ENCODE measurements at places on chromosomes 16 and 17.

- DNase-seq, result no peak
Measured at GRCh38 chr16:88058136-88058535, 106.9 kb downstream of the BANP start.

DNA sequence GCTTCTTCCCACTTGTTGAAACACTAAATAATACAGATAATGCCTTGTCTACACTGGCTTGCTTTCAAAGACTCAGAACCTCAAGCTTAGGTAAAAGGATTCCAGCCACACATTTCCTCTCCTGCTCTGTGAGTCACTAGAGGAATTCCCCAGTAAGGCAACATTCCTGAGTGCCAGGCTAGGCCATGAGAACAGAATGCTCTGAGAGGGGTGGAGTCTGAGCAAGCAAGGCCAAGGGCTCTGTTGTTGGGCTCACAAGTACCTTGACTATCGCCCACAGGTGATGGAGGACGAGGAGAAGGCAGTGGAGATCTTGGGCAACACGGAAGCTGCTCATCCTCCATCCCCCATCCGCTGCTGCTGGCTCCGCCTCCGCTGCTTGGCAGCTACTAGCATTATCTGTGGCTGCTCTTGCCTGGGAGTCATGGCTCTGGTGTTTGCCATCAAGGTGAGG, 6.7 kb upstream of the PHKG2 start:
- no peak for DNase-seq

DNA sequence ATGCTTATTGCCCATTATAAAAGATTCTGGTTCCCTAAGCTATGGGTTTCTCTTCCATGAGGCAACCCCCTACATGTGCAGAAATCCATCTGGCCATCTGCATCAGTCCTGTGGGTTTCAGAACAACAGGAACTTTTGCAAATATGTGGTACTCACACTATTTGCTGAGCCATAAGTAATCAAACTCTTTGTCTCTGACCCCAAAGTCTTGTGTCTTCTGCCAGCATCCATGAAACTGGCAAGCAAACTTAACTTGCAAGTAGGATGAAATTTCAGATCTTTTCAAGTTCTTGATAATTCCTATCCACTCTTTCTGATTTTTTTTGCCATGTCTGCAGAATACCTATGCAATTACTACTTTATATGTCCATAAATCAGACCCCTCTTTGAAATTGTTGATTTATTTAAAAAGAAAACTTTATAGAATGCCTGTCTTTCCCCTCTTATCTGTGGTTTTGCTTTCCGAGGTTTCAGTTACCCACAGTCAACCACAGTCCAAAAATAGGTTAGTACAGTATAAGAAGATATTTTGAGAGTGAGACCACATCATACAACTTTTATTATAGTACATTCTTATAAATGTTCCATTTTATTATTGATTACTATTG, 158.4 kb upstream of the IRX3 start:
- DNase-seq, result no peak

DNA sequence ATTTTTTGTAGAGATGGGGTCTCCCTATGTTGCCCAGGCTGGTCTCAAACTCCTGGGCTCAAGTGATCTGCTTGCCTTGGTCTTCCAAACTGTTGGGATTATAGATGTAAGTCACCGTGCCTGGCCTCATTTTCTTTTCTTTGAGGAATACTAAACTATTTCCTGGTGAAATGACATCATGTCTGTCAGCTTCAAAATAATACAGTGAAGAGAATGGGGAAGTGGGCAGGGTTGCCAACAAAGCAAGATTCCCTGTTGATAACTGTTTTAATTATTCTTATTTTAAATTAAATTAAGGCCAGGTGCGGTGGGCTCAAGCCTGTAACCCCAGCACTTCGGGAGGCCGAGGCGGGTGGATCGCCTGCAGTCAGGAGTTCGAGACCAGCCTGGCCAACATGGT, 21.1 kb downstream of the PIPOX start:
- DNase-seq, result no peak

GRCh38 chr16:58733248-58733670, 857 bp downstream of the GOT2 start:
- DNase-seq, result no peak

DNA sequence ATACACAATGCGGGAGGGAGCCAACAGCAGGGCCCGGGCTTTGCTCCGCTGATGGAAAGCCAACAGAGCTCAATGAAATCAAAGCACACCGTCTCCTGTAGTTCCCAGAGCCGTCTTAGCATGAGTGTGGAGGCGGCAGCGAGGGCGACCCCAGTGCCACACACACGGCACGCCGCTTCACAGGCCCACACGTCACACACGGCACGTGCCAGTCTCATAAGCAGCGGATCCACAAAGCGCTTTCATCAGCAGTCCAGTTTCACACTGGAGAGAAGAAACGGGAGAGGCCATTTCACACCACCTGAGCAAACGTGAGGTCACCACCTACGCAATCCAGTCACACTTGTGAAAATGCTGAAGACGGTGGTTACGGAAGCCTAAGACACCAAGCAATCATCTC, 34.8 kb downstream of the CYB5D2 start:
- DNase-seq, result no peak

- no peak for DNase-seq
Measured at GRCh38 chr17:12665263-12666210, at the start of gene MYOCD. MYOCD (plus strand) TSS chr17:12665890; CDS start chr17:12666189, 299 bp downstream.

DNA sequence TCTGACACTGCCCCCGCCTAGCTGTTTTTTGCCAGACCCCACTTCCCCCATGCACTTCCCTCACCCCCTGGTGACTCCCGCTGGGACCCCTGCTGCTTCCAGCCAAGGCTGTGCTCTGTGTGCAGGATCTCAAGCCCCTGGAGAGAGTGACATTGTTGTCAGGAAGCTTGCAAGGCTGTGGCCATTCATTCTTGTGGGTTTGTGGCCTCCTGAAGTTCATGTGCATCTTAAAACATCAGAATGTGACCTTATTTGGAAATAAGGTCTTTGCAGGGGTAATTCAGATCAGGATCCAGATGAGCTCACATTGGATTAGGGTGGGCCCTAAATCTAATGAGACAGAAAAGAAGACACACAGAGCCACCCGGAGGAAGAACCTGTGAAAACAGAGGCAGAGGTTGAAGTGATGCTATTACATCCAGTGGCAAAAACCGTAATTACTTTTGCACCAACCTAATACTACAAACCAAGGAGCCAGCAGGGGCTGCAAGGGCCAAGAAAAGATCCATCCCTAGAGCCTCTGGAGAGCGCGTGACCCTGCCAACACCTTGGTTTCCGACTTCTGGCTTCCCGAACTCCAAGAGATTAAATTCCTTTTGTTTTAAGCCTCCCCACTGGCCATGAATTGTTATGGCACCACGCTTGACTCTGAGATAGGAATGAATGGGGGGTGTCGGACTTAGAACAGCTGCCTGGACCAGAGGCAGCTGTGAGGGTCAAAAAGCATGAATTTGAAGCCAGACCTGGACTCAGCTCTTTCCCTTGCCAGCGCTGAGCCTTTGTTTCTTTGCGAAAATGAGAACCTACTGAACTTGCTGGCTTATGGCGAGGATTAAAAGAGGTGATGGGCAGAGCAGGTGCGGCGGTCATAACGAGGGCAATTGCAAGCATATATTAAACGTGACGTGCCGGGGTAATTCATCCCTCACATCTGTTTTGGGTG, 75.5 kb downstream of the BMERB1 start:
- DNase-seq, result no peak

- DNase-seq, result no peak
Measured at GRCh38 chr16:22262460-22262859, 34.7 kb upstream of the POLR3E start.

DNA sequence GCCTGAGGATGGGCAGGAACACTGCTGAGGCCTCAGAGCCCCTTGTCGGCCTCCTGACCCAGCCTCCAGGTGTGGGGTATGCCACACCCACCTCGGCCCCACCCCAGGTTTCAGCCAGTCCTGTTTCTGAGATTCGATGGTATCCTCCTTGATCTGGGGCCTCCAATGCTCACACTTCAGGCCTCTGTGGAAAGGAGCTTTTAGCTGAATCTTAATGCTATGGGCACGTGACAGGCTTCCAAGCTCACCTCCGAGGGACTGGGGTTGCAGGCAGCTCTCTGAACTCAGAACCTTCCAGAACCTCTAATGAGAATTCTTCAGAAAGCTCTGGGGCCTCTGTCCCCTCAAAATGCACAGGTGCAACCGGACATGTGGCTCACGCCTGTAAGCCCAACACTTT, 54.8 kb downstream of the SCNN1B start:
- DNase-seq, result no peak

DNA sequence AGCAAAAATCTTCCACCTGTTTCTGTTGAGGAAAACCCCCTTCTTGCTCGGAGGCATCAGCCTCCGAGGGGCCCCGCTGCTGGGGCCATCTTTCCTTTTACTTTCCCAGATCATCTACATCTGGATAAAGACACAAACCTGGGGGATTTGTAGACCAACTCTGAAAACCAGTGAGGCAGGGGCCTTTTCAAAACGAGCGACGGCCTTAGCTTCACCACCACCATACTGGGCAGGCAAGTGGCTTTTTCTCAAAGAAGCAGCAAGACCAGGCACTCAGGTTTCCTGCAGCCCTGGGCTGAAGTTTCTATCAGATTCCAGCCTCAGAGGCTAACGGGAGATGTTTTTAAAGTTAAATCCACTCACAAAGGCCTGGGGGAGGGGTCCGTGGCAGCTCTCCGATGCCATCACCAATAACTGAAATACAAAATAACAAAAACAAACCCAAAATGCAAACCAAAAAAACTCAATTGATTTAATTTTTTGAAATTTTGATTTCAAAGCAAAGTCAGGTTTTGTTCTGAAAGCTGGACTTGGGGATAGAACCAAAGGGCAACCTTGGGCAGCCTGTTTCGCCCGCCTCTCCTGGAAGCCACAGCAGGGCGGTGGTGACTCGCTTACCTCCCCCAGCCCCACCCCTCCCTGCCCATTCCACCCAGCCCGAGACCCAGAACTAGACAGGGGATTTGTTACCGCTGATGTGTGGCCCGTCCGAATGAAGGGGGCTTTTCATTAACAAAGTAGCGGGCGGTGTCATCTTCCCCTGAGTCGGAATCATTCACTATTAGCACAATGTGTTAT, 55.8 kb downstream of the SALL1 start:
- no peak for DNase-seq

- DNase-seq, result no peak
Measured at GRCh38 chr16:15887283-15887682, 1.1 kb downstream of the CEP20 start.

Data from T-helper 9 cell (primary cell).